Activated naive CD4-positive, alpha-beta T cell treated with anti-CD3 and anti-CD28 coated beads, Interleukin-2, amount 50 U/mL, for 72 hours (primary cell): ENCODE measurements at places on chromosomes 7 and 10.

- no peak for DNase-seq
Measured at GRCh38 chr7:105837765-105838626, 38.4 kb downstream of the ATXN7L1 start.

- DNase-seq = no peak
Measured at GRCh38 chr7:25060487-25061055, 64.5 kb downstream of the CYCS start.

- DNase-seq = no peak
Measured at GRCh38 chr10:48236199-48236621, 38.3 kb downstream of the FRMPD2 start.

GRCh38 chr10:14543046-14543903 lies 212.6 kb upstream of the FRMD4A start:
- DNase-seq = no peak

DNA sequence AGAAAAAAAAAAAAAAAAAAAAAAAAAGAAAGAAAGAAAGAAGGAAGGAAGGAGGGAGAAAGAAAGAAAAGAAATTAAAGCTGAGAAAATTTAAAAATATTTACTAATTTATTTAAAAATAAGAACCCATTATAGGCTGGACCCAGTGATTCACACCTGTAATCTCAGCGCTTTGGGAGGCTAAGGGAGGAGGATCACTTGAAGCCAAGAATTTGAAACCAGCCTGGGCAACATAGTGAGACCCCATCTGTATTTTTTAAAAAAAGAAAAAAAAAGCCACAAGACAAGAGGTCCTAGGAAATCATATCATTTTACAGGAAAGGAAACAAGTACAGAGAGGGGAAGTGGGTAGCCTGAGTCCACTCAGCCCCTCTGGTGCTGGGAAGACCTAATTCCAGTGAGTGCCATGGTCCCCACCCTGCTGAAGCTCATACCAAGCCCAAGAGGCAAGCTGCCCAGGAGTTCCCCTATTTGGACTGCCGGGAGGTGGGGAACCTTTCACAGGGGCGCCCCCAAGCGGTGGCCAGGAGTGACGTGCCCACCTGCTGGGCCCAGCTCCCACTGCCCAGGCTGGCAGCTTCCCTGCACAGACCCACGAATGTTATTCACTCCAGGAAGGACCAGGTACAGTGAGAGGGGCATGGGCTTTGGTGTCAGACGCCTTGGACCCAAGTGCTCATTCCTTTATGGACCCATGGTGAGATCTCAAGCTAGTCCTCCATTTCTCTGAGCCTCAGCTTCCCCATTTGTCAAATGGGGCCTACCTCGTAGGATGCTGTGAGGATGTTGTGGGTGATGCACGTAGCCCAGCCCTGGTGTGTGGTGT lies 133.6 kb downstream of the ZMIZ1 start:
- DNase-seq = no peak
